ENCODE measurements at places on chromosomes 5 and 9.

GRCh38 chr5:39200081-39200480 is 19.3 kb downstream of the FYB1 start:
- no peak for DNase-seq

- DNase-seq = no peak
Measured at GRCh38 chr9:129478961-129479630, 141.8 kb downstream of the C9orf50 start.

- DNase-seq = no peak
Measured at GRCh38 chr9:129900263-129901027, 65.2 kb downstream of the USP20 start.

DNA sequence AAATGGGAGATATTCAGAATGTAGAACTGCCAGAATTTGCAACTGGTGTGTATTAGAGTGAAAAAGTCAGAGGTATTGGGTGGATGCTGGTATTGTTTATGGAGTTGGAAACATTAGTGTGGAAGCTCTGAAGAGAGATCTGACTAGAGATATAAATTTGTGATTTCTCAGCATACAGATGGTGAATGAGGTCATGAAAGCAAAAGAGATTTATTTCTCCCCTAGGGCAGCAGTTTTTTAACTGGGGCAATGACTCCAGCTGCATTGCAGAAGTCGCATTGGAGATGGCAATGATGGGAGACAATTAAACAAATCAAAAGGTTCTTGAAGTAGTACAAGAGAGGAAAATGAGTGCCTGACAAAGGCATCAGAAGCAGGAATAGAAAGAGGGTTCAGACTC is 64.9 kb downstream of the CETN3 start:
- no peak for DNase-seq

DNA sequence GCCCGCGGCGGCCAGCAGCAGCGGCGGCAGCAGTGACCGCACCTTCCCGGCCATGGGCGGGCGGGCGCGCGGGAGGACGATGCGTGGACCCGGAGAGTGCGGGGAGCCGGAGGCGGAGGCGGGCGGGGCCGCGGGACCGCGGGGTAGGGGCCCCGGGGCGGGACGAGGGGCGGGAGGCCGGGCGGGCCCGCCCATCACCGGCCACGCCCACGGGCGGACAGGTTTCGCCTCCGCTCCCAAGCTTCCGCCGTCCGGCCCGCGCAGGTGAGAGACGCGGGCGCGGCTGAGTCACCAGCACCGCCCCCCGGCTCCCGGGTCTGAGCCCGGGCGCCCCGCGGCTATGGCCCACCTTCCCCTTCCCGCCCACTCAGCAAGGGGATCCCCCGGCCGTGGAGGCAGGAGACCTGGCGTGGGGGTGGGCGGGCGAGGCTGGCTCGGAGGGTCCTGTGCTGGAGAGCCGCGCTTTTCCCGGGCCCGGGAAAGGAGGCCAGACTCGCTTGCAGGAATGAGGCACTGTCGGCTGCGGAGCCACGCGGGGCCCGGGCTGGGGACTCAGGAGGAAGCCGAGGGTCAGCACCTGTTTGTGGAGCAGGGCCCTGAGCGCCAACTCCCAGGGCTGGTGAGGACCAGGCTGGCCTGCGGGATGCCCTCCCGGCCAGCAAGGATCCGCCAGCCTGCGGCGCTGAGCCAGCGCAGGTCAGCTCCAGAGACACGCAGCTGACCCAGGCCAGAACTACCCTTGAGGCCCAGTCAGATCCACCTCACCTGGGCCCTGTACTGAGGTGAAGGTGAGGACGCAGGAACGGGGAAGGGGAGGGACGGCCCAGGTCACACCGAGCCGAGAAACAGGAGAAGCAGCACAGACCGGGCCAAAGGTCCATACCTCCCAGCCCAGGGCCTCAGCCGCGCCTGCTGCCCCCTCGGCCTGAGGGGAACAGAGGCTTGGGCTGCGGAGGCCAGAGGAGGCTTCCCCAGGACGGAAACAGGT is at the start of gene ENTPD2:
TSS of gene ENTPD2 (minus strand) at position 118 of the 988 bp plus-strand sequence. CDS start at position 54, 64 bp downstream.
- no peak for DNase-seq

DNA sequence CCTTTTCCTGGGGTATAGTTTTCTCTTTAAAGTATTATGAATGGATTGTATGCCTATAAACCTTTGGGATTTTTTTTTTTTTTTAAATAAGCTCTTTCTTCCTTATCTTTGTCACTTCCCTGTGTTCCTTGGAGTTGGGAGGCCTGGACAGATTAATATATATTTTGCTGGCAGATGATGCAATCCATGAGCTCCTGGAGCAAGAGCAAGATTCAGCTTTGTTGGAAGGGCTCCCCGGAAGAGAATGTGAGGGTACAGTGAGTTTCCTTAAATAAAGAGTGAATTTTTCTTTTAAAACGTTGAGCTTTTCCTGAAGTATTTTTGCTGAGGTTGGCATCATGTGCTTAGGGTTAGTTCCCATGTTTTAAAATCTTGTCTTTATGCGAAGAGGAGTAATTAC is 98.7 kb upstream of the SLC28A3 start:
- no peak for DNase-seq

DNA sequence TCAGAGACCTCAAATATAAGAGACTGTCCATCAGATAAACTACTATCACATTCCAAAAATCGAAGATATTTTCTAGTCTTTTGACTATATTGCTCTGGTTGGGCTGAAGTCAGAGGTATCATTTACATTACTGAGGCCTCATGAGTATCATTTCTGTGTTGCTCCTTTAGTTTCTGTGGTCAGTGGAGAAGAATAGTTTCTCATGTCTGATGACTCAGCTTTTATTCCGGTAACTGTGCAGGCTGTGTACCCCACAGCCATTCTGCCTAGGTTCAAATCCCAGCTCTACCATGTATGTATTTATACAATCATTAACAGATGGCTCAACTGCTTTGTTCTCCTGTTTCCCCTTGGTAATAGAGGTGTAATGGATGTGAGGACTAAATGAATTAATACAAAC is 179.3 kb downstream of the ALDH1A1 start:
- no peak for DNase-seq

All from hepatic stellate cell (primary cell).